Bladder microvascular endothelial cell (primary cell): ENCODE measurements at places on chromosomes 7 and 10. TPM values are rescaled to one million over a fixed set of nuclear protein-coding genes. Genes with fewer than 3 reads are reported as not detected.

Gene TMEM26
- total RNA-seq: not detected in 2 replicates

Gene FAM24B
- 4.0 and 4.2 TPM in 2 replicates for total RNA-seq

Gene FOXI2
- total RNA-seq: not detected in 2 replicates

Gene MTPN
- total RNA-seq: 80.1 and 166 TPM in 2 replicates

Gene HHEX
- 36.6 and 66.4 TPM in 2 replicates for total RNA-seq

Gene ZNF853
- total RNA-seq: 0.16 and 1.9 TPM in 2 replicates

Gene GALNT17
- total RNA-seq: not detected in 2 replicates
